Testis (tissue), 5 donors: ENCODE measurements at places on chromosomes 4 and X. TPM values are rescaled to one million over a fixed set of nuclear protein-coding genes. Genes with fewer than 3 reads are reported as not detected.

DNA sequence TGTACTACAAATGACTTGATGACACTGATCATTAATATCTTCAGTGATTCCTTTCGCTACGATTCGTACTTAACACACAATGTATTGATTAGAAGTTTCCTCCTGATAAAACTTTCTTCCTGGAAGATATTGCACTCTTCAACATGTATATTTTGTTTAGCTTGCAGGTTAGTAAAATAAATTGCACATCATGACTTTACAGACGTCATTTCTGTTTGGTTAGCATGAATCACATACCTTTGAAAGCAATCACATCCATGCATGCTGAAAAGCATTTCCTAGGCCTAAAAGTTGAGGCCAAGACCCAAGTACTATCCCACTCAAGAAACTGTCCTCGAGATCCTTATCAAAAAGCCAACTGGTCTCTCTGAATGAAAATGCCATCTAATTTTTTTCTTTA is 1841.0 kb upstream of the PCDH7 start:
- no peak for DNase-seq

DNA sequence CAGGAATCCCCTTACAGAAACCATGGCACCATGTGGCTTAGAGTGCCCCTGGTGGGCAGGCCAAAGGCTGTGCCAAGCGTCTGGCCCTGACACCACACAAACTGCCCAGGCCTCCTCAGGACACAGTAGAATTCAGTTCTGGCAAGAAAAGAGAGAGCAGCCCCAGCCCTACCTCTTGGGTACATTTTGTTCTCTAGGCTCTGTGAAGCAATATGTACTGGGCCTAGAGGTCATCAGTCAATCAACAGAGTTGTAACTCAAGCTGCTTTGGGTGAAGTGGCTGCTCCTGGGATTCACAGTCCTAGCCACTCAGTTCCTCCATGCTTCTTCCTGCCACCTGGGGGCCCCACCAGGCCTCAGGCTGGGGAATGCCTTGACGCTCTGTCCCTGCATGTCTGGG is 158.1 kb upstream of the MAMLD1 start:
- peak; percentile 38 for DNase-seq

DNA sequence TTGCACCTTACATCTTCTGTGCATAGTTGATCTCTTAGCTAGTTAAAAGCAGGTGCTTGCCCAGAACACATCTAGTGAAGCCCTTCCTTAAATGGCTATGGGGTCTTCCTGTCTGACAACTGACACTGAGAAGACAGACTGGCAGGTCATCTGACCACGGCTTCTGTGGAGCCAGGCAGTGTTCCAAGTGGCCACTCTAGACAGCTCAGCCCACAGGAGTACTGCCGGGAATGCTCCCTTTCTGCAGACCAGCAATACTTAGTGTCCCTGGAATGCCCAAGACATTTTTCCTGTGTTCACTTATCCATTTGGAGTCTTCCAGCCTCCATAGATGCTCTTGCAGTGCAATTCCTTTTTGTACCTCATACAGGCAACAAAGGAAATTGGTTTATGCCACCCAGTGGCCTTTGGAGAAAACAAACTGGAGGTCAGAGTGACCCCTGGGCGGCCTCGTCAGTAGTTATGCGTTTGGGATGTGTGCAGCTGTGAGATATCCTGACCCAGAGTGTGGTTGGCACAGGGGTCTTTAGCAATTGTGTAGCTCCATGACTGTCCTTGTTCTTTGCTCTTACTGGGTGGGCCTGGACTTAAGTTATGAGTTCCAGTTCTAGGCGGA is 335.5 kb downstream of the ARHGAP10 start:
- peak; percentile 64 for DNase-seq

- no peak for DNase-seq
Measured at GRCh38 chr4:96936886-96937285, 1097.0 kb downstream of the PDHA2 start.

The TREX2 gene
- 4.0 TPM for total RNA-seq

- no peak for DNase-seq
Measured at GRCh38 chrX:125503769-125504168, 184.1 kb downstream of the TEX13C start.

The ITIH6 gene
- total RNA-seq = not detected

- DNase-seq = peak; percentile 67
Measured at GRCh38 chr4:118265312-118266144, 87.3 kb downstream of the PRSS12 start.

GRCh38 chrX:112840382-112841113 is at the start of gene AMOT:
AMOT (minus strand) TSS chrX:112840831; CDS start chrX:112823126, 17,705 bp downstream.
- peak; percentile 85 for DNase-seq

The OCIAD2 gene
- 15.9 TPM for total RNA-seq

DNA sequence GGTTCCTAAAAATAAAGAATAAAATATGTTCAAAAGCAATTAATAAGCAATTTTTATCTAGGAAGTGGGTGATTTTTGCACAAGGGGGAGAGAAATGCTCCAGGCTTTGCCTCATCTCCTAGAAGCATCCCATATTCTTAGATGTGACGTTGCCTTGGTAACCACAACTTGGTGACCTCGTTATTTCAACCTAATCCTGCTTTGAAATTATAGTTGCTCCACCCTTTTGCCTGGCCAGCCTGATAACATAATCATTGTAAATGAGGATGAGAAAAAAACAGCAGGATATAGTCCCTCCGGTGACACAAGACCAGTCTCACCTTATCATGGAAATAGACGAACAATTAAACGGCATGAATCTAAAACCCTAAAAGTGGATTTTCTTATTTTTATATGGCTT is 194.4 kb downstream of the QDPR start:
- DNase-seq = no peak

- no peak for DNase-seq
Measured at GRCh38 chr4:66000510-66001117, 330.3 kb upstream of the EPHA5 start.

DNA sequence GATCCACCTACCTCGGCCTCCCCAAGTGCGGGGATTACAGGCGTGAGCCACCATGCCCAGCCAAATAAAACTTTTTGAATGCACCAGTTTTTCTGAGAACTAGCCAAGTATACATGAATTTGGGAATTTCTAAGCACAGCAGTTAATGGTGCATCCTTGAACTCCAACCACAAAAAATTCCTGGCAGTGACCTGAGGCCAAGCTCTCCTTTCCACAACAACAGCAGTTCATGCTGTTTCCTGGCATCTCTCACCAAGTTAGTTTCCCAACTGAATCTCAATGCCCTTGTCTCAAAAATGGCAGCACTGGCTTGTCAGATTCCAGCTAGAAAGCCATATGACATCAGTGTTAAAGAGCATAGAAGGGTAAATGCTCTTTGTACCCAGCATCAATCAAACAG is 15.9 kb upstream of the XKRX start:
- DNase-seq = no peak

The RAB40AL gene
- total RNA-seq = 3.8 TPM

DNA sequence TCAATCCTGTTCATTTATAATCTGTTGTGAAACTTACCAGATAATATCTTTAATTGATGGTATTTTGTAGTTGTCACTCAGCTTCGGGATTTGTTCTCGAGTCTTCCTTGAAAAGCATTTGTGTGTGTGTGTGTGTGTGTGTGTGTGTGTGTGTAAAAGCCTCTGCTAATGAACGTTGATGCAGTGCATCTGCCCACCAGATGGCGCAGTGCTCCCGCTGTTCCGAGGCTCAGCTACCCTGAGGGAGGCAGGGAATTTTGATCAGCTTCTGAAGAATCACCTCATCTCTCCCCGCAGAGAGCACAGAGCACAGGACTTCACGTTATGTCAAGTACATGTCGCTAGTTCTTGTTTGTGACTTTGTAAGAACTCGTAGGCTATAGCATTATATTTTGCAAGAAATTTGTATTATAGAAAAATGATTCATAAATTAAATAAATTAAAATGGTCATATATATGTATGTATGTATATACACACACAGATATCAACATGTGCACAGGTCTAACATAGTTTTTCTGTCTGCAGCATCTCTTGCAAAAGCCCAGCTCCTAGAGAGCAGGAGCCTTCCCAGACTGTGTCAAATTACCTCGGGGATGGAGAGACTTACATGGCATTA is 316.7 kb upstream of the IGFBP7 start:
- peak; percentile 86 for DNase-seq

- no peak for DNase-seq
Measured at GRCh38 chrX:50629774-50630173, 159.1 kb upstream of the DGKK start.

GRCh38 chrX:20237864-20238263 is 28.8 kb downstream of the RPS6KA3 start:
- DNase-seq = no peak

DNA sequence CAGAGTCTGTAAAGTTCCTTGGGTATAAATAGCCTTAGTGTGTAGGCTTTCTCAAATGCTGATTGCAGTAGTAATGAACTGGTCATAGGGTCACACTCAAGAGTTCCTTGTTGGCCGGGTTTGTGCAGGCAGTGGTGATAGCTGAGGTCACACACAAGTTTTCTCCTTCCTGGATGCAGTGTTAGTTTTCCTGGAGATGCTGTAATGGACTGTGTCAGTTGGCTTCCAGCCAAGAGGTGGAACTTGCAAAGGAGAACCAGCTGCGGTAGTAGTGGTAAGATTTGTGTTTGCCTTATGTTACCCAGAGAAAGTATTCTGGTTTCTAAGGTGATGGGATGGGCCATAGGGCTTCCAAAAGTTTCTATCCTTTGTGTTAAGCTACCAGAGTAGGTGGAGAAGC is 409.8 kb upstream of the FRG1 start:
- DNase-seq = no peak

The SYNPO2 gene
- 44.3 TPM for total RNA-seq

GRCh38 chrX:109728173-109728535 is 4.9 kb downstream of the ACSL4 start:
- DNase-seq = no peak

DNA sequence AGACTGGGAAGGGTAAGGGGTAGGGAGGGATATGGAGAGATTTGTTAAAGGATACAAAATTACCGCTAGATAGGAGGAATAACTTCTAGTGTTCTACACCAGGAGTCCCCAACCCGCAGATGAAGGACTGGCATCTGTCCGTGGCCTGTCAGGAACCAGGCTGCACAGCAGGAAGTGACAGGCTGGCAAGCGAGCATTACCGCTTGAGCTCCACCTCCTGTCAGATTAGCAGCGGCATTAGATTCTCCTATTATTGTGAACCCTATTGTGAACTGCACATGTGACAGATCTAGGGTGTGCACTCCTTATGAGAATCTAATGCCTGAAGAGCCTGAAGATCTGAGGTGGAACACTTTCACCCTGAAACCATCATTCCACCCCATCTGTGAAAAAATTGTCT is 27.9 kb upstream of the BBS7 start:
- no peak for DNase-seq

- DNase-seq = no peak
Measured at GRCh38 chrX:29724316-29724715, 491.0 kb upstream of the MAGEB2 start.

DNA sequence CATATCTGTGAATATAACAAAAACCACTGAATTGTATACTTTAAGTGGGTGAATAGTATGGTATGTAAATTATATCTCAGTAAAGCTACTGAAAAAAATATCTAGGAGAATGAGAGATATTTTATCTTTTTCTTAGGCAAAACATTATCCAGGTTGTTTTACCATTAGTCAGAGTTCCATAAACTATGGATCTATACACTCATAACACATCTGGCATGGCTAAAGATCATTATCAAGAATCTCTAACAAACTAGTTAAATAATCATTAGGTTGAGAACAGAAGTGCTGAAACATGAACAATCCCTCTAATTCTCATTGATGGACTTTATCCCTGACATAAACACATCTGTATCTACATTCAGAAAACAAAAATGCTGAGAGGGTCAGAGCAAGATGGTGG is 15.6 kb downstream of the MED14 start:
- DNase-seq = no peak

- DNase-seq = no peak
Measured at GRCh38 chrX:111337067-111337637, 66.9 kb upstream of the CAPN6 start.

GRCh38 chr4:82745173-82745842 is 53.3 kb downstream of the SCD5 start:
- DNase-seq = no peak

DNA sequence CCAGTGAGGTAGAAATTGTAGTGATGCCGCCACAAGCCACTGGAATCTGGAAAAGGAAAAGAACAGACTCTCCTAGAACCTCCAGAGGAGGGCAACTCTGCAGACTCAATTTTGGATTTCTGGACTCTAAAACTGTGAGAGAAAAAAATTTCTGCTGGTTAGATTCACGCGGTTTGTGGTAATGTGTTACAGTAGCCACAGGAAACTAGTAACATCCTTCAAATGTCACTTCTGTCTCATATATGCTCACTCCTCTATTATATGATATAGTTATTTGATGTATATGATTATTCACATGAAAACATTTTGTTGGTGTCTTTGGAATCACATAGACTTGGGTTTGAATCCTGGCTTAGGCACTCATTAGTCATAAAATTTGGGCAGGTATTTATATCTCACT is 18.8 kb downstream of the LDOC1 start:
- DNase-seq = no peak

GRCh38 chr4:76083386-76083988 is 9.0 kb downstream of the ART3 start:
- DNase-seq = no peak

DNA sequence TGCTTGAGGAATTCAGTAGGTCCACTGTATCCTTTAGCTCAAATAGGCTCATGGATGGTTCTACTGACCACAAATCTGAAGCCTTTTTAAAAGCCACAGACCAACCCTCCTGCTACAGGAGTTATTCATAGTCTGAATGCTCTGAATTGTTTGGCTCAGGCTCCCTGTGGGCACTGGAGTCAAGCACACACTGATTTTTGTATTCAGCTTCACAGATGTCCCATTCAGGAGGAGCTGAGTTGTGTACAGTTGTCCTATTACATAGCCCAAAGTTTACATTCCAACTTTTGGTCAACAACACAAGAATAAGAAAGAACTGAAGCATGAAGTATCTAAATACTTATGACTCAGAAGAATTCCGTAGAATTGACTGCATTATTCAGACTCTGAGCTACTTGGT is 243.9 kb downstream of the UNC5C start:
- DNase-seq = no peak

DNA sequence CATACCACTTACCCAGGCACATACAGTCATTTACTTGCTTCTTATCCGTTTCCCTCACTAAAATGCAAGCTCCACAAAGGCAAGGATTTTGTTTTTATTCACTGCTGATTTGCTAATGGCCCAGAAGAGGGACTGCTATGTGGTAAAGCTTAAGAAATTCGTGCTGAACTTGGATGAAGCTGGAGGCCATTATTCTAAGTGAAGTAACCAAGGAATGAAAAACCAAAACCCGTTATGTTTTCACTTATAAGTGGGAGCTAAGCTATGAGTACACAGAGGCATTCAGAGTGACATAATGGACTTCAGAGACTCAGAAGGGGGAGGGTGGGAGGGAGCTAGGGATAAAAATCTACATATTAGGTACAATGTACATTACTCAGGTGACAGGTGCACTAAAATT is 47.2 kb downstream of the RAB33B start:
- DNase-seq = no peak

GRCh38 chr4:109966891-109967481 is 54.3 kb downstream of the EGF start:
- no peak for DNase-seq

The NEIL3 gene
- total RNA-seq = 2.0 TPM
